NCI-H1436 treated with DMSO at 0.1 percent for 48 hours (cell line): ENCODE measurements at places on chromosomes 12 and 14.

GRCh38 chr12:123095078-123095881 lies 55.6 kb downstream of the PITPNM2 start:
- no peak for DNase-seq

DNA sequence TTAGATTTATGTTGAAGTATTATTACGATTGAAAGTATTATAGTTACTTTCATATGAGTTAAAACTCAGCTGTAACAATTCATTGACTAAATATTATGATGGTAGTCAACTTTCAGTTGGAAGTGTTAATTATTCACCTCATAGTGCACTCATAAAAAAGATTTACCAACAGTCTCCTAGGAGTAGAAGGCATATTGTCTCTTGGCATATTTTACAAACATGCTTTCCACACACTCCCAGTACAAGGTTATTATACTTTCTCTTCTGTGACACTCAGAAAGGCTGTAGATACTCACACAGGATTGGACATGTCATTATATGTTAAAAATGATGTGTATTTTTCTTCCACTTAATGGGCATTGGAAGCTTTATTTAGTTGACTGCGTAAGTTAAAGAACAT lies 147.1 kb downstream of the NPAS3 start:
- DNase-seq = no peak

DNA sequence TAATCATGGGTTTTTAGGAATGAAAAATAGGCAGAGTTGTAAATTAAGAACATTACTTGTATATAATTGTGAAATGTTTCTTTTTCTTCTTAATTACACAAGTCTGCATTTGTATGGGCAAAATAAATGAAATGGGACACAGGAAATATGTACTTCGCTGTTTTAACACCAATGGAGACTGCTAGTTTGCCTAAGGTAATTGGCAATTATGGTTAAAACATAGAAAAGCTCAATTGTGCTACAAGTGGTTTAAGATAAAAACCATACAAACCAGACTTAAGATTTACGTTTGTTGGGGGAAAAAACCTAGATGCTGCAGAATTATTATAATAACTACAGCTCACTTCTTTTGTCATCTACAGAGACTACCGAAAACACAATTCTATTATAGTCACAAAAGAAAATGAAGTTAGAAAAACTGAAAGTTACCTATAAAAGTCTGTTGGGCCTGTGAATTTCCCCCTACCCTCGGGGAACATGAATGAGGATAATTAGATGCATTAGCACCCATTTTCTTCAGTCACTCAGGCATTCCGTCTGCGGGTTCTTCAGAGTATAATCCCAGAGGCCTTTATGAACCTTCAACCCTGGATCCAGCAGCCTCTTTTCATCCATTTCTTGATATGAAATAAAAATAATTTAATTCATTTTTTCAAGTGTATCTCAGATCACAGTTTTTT lies 37.2 kb downstream of the BTBD7 start:
- peak; percentile 89 for DNase-seq

- DNase-seq = no peak
Observed at GRCh38 chr12:50218386-50218785, 51.2 kb upstream of the CERS5 start.

- DNase-seq = no peak
Observed at GRCh38 chr12:53006810-53007309, 604 bp downstream of the EIF4B start.

GRCh38 chr12:109264095-109264942 lies 44.8 kb downstream of the FOXN4 start:
- DNase-seq = no peak

DNA sequence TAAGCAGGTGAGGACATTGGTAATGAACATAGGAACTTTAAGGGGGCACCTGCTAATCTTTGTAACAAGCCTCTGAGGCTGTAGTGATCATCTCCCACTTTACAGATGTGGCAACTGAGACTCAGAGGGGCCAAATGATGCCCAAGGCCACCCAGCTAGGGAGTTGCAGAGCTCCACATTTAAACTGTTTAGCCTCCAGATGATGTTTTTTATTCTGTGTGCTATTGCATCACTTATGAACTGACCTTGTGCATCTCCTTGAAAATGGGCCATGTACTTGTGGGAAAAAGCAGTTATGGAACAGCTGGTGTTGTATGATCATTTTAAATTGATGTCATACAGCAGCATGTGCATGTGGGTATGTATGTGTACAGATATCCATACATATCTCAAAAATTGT lies 41.4 kb downstream of the TPCN1 start:
- no peak for DNase-seq

- DNase-seq = no peak
Observed at GRCh38 chr12:45557016-45557415, 172.5 kb upstream of the ARID2 start.
